ENCODE measurements at places on chromosomes 7 and 10.

DNA sequence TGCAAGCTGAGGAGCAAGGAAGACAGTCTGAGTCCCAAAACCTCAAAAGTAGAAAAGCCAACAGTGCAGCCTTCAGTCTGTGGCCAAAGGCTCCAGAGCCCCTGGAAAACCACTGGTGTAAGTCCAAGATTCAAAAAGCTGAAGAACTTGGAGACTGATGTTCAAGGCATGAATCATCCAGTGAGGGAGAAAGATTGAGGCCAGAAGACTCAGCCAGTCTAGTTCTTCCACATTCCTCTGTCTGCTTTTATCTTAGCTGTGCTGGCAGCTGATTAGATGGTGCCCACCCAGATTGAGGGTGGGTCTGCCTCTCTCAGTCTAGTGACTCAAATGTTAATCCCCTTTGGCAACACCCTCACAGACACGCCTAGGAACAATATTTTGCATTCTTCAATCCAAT is 20.1 kb upstream of the MDFIC start:
- no peak overlapping the region for H3K27ac ChIP-seq
- no peaks in the 10 kb centered on the region for H3K4me1 ChIP-seq
- H3K27me3 ChIP-seq: no peaks in the 10 kb centered on the region
- no peaks in the 10 kb centered on the region for H3K36me3 ChIP-seq
- no peak for DNase-seq

GRCh38 chr10:56319386-56319785 is 41.7 kb downstream of the ZWINT start:
- H3K27ac ChIP-seq: no peak overlapping the region
- H3K4me3 ChIP-seq: no peak overlapping the region
- no peaks in the 10 kb centered on the region for H3K27me3 ChIP-seq
- no peaks in the 10 kb centered on the region for H3K36me3 ChIP-seq
- no peak for DNase-seq

GRCh38 chr7:87627634-87627994 is 584 bp upstream of the RUNDC3B start:
- no peaks in the 10 kb centered on the region for H3K27me3 ChIP-seq
- H3K36me3 ChIP-seq: no peaks in the 10 kb centered on the region
- no peak overlapping the region for H3K4me3 ChIP-seq

DNA sequence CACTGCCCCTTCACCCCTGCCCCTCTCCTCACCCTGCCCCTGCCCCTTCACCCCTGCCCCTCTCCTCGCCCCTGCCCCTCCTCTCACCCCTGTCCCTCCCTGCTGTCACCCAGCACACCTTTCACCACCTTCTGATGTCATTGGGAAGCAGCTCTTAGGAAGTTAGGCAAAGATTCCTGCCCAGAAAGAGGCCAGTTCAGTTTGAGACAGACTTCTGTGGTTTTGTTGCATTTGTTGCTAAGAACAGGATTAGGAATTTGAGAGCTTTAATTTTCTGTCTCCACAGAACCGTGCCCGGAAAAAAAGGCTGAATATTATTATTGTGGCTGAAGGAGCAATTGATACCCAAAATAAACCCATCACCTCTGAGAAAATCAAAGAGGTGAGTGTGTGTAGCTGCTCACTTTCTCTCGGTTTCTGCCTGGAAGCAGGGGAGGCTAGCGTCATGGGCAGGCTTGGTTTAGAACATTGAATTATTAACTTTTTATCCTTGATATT is 39.6 kb downstream of the PFKP start:
- H3K27me3 ChIP-seq: no peaks in the 10 kb centered on the region
- H3K36me3 ChIP-seq: peaks cover 75% of the 10 kb centered on the region
- H3K4me3 ChIP-seq: no peak overlapping the region
- H3K4me1 ChIP-seq: no peaks in the 10 kb centered on the region
- no peak overlapping the region for H3K27ac ChIP-seq

DNA sequence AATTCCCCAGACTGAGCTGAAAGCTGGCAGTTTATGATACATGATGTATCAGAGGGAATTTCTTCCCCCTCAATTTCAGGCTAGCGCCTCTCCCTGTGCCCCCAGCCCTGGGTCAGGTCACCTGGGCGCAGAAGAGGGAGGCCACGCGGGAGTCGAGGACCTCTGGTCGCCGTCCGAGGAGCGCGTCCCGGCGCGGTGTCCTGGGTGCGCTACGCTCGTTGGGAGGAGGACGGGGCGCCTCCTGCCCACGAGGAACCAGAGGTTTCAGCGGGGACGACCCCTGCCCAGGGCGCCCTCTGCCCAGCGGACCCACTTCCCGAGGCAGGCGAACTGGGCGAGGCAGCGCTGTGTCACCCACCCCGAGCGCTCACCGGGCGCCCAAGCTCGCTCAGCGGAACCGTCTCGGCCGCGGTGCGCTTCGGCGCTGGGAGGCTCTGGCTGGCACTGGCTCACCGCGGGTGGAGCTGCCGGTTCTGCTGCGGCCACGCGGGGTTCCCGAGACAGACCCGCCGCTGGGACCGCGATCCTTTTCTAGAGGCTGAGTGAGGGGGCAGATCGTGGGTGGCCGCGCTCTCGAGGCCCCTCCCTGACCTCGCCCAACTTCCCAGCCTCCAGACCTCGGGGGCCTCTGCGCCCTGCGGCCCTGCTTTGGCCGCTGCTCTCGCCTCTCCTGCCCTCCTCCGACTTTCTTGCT is at the start of gene FAM237B:
FAM237B (minus strand) TSS at position 504 of the 694 bp plus-strand sequence. CDS start 1,556 bp downstream, outside the sequence.
- H3K27ac ChIP-seq: no peak within 1 kb of the TSS
- H3K36me3 ChIP-seq: no peaks in the 10 kb centered on the region
- 0 out of 2 replicates have a peak, but pooled peaks cover 2% of the 10 kb centered on the region for H3K27me3 ChIP-seq
- H3K4me3 ChIP-seq: no peak within 1 kb of the TSS

DNA sequence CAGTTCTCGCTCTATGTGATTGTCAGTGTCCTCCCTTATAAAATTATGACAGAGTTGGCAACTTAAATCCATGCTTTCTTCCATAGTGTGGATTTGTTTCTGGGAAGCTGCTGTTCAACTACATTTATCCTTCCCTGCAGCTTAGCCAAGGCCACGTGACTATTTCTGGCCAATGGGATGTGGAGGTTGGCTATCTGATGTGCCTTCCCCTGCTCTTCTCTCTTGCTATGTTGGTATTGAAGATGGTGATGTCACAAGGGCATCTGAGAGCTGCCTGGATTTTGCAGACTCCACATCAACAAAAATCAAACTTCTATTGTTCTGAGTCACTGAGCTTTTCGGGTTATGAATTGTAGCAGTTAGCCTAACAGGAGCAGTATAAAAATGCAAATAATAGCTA is 164.9 kb upstream of the RHOBTB1 start:
- no peaks in the 10 kb centered on the region for H3K36me3 ChIP-seq
- H3K4me1 ChIP-seq: no peaks in the 10 kb centered on the region
- DNase-seq: no peak
- H3K27ac ChIP-seq: no peak overlapping the region
- no peak overlapping the region for H3K4me3 ChIP-seq

GRCh38 chr10:96642530-96642929 is 55.7 kb upstream of the TM9SF3 start:
- H3K4me1 ChIP-seq: peaks cover 61% of the 10 kb centered on the region
- peaks cover 24% of the 10 kb centered on the region for H3K36me3 ChIP-seq
- H3K27me3 ChIP-seq: no peaks in the 10 kb centered on the region
- no peak for DNase-seq

DNA sequence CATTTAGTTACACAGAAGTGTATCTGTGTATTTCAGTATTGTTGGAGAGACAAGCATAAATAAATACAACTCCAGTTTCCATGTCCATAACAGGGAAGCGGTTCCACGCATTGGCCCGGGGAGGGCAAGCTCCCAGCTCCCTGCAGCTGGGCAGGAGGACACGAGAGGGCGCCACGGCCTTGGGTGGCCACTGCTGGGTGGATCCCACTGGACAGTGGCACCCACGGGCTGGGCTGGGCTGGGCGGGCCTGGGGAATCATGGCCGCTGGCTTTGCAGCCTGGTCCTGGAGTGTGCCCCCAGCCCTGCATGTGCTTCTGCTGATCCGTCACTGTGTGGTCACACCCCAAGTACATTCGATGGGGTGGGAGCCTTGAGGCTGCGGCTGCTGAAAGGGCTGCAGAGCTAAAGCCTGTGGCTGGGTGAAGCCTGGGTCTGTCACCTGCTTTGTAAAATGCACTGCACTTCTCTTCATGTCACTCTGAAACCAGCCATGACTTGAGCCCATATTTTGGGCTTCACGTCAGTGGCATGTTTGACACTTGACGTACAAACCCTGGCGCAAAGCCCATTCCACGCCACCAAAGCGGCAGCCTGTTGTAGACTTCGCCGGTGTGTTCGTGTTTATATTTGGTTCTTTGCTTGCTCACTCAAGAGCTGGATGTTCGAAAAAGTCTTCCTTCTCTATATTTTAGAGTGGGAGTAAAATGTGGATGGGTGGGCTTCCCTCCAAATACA is 27.5 kb downstream of the LRRC27 start:
- no peaks in the 10 kb centered on the region for H3K27me3 ChIP-seq
- DNase-seq: no peak
- no peak overlapping the region for H3K4me3 ChIP-seq
- no peaks in the 10 kb centered on the region for H3K36me3 ChIP-seq
- no peak overlapping the region for H3K27ac ChIP-seq

- DNase-seq: peak; percentile 43
- no peak overlapping the region for H3K4me3 ChIP-seq
- H3K4me1 ChIP-seq: peaks cover 24% of the 10 kb centered on the region
- H3K27ac ChIP-seq: no peak overlapping the region
- no peaks in the 10 kb centered on the region for H3K36me3 ChIP-seq
These were observed 196.1 kb downstream of the GRID1 start for GRCh38 chr10:86170255-86171108.

DNA sequence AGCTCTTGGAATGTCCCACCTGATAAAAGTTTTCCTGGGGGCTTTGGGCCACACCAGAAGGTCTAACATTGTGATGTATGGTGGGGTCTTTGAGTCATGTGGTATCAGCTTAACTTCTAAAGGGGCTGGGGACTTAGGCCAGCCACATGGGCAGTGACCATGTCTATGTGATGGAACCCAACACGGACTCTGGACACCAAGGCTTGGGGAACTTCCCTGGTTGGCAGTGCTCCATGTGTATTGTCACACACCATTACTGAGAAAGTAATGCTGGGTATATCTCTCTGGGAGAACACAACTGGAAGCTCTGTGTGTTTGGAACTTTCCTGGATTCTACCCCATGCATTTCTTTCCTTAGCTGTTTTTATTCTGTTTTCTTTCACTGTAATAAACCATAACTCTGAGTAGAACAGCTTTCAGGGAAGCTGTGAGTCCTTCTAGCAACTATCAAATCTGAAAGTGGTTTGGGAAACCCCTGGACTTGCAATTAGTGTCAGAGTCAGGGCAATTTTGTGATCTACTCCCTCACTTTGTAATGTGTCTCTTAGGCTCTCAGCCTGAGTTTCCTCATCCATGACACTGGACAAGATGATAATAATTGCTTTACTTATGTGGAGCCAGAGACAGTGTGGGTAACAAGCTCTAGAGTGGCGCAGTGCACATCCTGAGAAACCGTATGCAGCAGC is 28.4 kb upstream of the AGK start:
- H3K4me1 ChIP-seq: no peaks in the 10 kb centered on the region
- H3K27me3 ChIP-seq: no peaks in the 10 kb centered on the region
- H3K27ac ChIP-seq: no peak overlapping the region
- no peak overlapping the region for H3K4me3 ChIP-seq
- no peak for DNase-seq
- no peaks in the 10 kb centered on the region for H3K36me3 ChIP-seq

DNA sequence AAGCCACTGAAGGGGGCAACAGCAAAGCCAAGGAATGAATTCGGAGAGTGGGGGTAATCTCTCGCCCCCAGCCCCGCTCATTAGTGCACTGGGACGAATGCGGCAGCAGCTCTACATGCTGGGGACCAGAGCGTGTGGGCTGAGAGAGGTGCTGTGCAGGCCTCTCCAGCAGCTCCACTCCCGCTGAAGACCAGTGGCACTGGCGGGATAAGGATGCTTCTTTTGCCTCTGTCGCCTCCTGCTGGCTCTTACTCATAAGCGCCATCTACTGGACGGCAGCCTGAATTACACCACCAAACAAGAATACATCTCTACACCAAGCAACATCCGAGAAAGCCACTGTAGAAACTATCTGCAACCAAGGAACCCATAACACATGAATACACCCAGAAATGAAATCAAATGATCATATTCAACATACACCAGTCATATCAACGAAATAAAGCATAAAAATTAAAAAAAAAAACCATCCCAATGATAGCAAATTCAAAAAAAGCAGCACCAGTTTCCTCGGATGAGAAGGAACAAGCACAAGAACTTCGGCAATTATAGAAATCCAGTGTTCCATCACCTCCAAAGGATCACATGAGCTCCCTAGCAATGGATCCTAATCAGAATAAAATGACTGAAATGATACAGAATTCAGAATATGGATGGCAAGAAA is 79.0 kb upstream of the TMEM168 start:
- peaks cover 11% of the 10 kb centered on the region for H3K4me1 ChIP-seq
- H3K27ac ChIP-seq: no peak overlapping the region
- DNase-seq: peak; percentile 86
- no peaks in the 10 kb centered on the region for H3K36me3 ChIP-seq
- no peaks in the 10 kb centered on the region for H3K27me3 ChIP-seq

GRCh38 chr7:120949393-120949911 is 1.1 kb upstream of the ING3 start:
- H3K27ac ChIP-seq: no peak overlapping the region
- DNase-seq: no peak
- H3K27me3 ChIP-seq: no peaks in the 10 kb centered on the region
- H3K4me1 ChIP-seq: peaks cover 22% of the 10 kb centered on the region

- no peaks in the 10 kb centered on the region for H3K36me3 ChIP-seq
- no peak overlapping the region for H3K27ac ChIP-seq
- DNase-seq: no peak
- H3K4me1 ChIP-seq: no peaks in the 10 kb centered on the region
These were observed 647.3 kb upstream of the GHITM start for GRCh38 chr10:83492004-83492403.

DNA sequence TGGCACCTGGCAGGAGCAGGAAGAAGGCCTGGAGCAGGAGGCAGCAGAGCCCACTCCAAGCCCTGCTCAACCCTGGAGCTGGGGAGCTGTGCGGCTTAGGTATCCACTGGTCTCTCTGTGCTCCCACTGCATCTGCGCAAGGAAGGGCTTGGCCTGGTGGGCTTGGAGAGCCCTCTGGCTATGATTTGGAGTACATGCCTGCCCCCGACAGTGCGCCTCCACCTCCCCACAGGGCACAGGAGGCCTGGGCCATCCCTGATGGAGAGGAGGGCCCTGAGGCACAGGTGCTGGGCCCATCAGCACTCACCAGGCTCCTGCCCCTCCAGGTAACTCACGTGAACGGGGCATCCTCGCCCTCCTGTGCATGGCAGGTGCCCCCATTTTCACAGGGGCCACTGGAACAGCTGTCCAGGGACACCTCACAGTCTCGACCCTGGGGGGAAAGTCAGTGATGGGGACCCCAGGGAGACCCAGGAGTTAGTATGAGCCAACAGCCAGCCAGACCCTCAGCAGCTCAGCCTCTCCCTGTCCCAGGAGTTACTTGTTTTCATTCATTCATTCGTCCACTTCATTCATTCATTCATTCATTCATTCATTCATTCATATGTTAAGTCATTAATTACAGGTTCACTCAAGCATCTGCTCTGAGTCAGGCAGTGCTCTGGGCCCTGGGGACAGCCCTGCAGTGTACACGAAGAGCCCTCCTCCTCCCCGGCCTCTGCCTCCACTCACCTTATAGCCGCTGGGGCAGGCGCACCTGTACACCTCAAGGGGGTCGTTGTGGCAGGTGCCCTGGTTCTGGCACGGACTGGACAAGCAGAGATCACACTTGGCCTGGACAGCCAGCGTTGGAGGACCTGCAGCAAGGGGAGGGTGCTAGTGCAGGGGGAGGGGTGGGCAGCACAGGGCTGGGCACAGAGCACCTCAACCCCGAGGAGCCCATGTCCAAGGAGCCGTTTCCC is 167.2 kb downstream of the SLIT1 start:
- H3K36me3 ChIP-seq: no peaks in the 10 kb centered on the region
- H3K4me3 ChIP-seq: no peak overlapping the region
- DNase-seq: no peak
- H3K4me1 ChIP-seq: peaks cover 85% of the 10 kb centered on the region
